T-helper 2 cell treated with Interferon-gamma antibody and Interleukin-4, amounts not matched to agents 5 μg/mL and 100 μg/mL, for 36 hours (primary cell): ENCODE measurements at places on chromosomes 16 and 17.

DNA sequence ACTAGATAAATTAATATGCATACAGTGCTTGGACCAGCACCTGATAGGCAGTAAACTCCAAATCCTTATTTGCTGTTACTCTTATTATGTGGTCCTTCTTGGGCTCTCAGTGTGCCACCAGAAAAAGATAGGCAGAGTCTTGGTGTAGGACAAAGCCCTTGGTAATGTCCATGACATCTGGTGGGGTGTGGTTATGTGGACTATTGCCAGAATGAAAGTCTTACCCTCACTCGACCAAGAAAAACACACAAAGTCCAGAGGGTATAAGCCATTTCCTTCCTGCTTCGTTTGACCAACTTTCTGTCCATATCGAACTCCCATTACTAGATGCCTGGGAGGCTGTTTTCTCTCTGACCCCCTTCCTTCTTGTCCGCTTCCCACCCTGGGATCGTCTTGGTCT lies 140.9 kb downstream of the UTP18 start:
- DNase-seq = no peak

DNA sequence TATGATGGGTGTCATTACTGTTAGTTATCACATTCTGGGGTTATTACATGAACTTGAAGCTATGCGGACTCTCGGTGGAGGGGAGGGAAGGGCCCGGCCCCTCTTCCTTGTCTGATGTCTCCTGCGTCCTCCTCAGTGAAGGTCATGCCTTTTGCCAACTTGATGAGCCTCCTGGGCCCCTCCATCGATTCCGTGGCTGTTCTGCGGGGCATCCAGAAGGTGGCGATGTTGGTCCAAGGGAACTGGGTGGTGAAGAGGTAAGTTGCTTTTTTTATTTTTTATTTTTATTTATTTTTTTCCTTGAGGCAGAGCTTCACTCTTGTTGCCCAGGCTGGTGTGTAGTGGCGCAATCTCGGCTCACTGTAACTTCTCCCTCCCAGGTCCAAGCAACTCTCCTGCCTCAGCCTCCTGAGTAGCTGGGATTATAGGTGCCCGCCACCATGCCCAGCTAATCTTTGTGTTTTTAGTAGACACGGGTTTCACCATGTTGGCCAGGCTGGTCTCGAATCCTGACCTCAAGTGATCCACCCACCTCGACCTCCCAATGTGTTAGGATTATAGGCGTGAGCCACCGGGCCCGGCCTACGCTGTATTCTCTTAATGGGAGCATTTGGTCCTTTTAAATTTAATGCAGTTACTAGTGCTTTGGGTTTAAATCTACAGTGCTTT lies 21.6 kb downstream of the POLR3E start:
- DNase-seq = peak; percentile 36

- no peak for DNase-seq
Measured at GRCh38 chr17:64698725-64699124, 36.6 kb upstream of the SMURF2 start.

GRCh38 chr16:6643080-6643686 lies 689.5 kb upstream of the RBFOX1 start:
- DNase-seq = peak; percentile 15

GRCh38 chr17:11140501-11140900 lies 100.5 kb upstream of the SHISA6 start:
- DNase-seq = no peak

DNA sequence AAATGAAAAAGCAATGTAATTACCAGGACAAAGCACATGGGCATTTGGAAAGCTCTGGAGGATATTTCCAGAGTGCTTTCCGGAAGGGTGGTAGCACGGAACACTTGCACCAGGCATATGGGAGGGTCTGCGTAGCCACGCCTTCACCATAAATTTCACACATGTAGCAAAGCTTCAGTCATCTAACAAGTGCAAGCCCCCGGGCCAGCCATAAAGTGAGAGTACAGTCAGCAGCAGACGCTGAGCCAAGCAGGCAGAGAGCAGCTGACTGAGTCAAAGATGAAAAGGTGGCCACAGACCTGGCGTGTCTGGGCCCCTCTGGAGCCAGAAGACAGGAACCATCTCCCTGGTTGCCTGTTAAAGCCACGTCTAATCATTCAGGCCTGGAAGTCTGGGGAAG lies 130.6 kb downstream of the SEC14L1 start:
- DNase-seq = no peak

DNA sequence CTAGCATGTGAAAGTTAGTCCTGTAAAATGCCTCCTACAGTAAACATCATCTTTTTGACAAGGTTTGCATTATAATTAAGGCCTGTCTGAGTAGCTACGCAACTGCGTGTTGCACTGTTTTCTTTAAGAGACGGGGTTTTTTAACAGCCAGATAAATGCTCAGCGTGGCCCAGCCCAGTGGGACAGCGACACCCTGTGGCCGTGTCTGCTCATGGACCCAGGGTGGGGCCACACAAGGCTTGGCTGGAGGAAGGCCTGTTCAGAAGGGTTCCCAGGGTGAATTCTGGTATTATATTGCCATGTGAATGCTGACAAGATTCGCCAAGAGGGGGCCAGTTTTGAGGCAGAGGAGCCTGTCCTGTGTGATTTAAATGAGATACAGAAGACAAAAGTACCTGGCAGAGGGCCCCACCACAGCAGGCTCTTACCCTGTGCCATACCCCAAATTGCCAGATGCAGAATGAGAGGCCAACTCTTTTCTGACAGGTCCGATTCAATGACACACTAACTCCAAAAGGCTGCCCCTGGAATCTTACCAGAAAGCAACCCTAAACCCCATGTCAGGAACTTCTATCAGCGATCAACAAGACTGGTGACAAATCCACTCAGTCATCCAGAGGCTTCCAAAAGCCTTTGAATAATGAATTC lies 65.9 kb upstream of the IRX6 start:
- DNase-seq = peak; percentile 21

- no peak for DNase-seq
Measured at GRCh38 chr17:48384164-48384563, 45.9 kb downstream of the SKAP1 start.

- no peak for DNase-seq
Measured at GRCh38 chr16:22324787-22325597, 27.8 kb downstream of the POLR3E start.

- DNase-seq = no peak
Measured at GRCh38 chr17:36650096-36650775, 48.9 kb downstream of the MRM1 start.

DNA sequence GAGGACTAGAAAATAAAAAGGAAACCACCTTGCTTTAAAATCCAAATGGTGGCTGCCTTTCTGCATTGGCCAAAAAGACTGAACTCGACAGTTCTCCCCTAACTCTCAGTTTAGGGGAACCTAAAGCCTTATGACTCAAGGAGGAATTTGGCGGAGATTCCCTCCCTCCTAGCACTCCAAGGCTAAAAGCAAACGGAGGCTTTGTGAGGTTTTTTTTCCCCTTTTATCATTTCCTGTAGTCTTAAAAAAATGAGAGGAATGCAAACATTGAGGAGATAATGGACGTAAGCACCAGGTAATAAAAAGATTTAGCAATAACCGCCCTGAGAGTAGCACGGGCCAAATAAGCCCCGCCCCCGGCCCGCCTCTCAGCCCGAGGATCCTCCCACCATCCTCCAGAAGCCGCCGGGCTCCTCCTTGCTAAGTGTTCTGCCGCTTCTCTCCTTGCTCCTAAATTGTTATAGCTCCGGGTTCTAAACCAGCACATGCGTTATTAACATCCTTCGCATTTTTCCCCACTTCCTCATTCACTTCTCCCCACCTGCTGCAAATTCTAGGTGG lies 5.8 kb upstream of the KIFC3 start:
- no peak for DNase-seq

DNA sequence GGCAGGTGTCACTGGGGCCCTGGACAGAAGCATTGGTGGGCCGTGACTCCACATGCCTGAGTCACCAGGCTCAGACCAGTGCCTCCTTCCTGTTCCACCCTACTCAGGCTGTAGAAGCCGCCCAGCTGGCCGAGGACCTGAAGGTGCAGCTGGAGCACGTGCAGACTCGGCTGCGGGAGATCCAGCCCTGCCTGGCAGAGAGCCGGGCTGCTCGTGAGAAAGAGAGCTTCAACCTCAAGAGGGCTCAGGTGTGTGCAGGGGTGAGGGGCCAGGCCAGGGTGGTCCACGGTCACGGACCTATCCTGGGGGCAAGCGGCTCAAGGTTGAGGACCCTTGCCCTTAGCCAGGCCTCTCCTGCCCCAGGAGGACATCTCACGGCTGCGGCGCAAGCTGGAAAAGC lies 9.6 kb downstream of the RNF40 start:
- no peak for DNase-seq

DNA sequence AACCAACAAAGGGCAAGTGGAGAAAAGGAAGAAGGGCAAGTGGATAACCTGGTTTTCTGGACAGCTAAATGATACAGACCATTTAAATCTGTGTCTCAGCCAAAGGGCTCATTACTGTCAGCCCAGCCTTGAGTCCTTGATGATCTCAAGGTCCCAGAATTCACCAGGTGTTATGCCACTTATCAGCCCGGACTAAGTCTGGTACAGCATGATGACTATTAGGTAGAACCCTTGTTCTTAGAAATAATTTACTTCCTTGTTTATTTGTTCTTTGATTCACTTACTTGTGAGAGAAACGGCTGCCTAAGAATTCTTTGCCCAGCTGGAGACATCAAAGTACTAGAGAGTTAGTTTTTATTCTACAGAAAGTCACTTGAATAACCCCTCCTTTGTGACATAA lies 3.5 kb downstream of the PDILT start:
- no peak for DNase-seq

- DNase-seq = no peak
Measured at GRCh38 chr16:2827831-2828520, 2.1 kb upstream of the ZG16B start.

DNA sequence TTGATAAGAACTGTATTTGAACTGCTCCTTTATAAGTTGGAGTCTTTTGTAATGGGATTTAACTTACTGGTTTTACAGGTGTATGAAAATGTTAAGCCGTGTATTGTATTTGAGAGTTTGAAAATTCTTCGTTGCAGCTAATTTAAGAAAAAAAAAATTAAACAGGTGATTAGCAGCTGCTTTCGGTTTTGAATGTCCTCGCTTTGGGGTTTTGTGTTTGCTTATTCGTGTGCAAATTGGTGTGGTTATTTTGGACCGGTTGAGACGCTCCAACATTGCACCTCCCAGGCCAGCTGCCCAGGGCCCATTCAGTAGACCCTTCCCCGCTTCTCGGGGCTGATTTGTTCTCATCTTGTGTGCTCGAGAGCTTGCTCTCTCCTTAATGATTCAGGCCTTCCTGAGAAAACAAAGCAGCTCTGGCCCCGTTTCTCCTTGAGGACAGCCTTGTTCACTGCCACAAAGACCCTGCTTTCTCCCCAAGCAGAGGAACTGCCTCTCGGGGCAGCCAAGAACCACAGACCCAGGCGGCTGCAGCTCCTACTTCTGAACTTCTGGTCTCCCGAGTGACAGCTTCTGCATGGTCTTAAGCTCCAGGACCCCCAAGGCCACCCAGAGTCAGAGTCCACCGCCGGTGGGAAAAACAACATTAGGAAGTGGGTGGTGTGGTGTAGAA lies 100.5 kb downstream of the MSI2 start:
- DNase-seq = no peak

DNA sequence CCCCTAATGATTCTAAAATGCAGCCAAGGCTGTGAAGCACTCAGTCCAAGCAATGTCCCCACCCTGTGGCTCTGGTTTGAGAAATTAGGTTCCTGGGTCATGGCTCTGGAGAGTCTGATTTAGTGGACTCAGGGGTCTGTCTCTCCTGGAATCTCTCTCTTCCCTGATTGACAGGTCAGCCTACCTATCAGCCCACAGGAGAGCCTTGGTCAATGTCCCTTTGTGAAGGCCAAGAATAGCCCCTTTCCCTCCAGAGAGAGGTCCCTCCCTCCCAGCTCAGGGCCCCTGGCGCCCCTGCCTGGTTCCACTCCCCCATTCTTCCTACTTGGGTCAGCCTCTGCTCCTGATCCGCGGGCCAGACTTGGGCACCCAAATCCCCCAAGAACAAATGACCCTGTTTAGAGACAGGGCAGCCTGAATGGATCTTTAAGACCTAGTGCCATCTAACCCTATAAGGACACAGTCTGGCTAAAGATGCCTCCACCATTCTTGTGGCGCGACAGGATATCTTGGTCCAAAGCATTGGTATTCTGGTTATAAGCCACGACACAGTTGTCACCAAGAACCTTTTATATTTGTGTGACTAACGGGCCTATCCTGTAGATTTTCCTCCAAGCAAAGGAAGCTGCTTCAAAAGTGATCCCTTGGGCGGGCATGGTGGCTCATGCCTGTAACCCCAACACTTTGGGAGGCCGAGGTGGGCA lies 38.3 kb upstream of the PRSS54 start:
- DNase-seq = no peak

GRCh38 chr16:85717393-85718152 lies 28.8 kb upstream of the GINS2 start:
- peak; percentile 30 for DNase-seq

GRCh38 chr16:9053006-9053601 lies 38.3 kb upstream of the HAPSTR1 start:
- no peak for DNase-seq

DNA sequence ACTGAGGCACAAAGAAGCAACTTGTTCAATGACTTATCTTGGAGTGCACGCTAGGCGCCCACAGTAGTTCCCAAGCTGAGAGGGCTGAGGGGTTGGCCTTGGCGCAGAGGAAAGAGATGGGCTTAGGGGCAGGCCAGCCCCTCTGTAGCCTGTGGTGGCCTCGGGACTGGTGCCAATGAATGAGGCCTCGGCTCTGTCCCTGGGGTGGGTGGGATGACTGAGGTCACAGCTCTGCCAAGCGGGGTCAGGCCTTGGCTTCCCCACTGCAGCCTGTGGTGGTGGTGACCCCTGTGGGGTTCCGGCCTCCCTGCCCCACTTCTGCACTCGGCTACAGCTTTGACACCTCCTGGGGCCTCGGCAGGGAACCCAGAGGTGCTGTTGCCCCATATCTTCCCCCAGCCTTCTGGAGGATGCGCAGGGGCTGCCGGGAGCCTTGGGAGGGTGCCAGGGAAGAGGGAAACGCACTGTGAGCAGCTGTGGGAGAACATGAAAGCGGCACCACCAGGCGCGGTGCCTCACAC lies 46.0 kb downstream of the BEAN1 start:
- no peak for DNase-seq
